ENCODE measurements at places on chromosomes 6 and 20. TPM values are rescaled to one million over a fixed set of nuclear protein-coding genes. Genes with fewer than 3 reads are reported as not detected.

DNA sequence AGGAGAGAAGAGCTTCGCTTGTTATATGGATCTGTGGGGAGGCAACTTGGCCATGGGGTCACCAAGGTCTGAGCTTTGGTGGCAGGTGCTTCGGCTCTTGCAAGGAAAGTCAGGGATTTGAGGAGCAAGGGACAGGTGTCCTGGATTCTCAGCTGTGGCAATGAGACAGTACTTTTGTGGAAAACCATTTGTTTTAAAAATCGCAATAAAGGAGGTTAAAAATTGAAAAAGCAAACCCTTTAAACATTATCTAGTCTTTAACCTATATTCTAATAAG is 64.3 kb downstream of the NOL4L start:
- no peak for DNase-seq

GRCh38 chr6:56435326-56435725 is 187.9 kb upstream of the COL21A1 start:
- no peak for DNase-seq

GRCh38 chr20:5126512-5127203 is at the start of gene CDS2:
Gene CDS2, plus strand, starts transcription at chr20:5127008. Its CDS starts 85 bp downstream, at chr20:5127093.
- peak; percentile 100 for DNase-seq

DNA sequence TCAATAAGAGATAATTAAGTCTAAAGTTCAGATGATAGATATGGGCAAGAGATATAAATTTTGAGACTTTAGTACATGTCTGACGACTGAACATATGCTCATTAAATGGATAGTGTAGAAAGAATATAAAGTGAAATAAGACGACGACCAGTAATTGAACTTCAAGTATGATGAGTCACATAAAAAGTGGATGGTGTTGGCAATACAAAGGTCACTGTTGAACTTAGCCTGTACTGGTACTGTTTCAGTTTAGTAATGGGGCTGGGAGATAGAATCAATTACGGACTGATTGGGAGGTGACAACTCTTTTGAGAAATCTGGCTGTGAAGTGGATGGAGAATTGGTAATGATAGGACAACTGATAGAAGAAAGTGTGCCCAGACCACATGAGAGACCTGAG is 68.1 kb downstream of the IBTK start:
- DNase-seq = no peak

- DNase-seq = no peak
Observed at GRCh38 chr6:148884461-148884860, 137.6 kb downstream of the UST start.

DNA sequence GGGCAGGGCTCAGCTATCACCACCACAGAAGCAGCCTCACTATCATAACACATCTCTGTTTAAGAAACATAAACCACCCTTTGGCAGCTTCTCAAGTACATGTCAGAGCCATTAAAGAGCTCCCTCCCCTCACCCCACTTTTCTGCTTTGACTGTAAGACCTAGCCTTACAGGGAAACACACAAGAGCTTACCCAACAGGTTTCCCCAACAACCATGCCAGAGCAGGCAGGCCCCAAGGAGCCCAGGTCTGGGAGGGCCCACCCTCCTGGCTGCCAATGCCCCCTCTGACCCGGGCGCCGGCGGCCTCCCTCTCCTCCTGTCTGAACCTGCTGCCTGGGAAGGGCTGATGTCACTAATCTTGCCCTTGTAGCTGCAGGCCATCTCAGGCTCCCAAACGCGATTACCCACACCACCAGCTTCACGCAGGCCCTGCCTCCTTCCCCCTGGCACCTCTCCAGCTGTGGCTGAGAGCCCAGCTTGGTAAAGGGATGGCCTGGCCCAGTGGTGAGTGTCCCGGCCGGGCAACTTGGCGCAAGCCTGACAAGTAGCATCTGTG is 402.0 kb downstream of the MAFB start:
- DNase-seq = no peak

DNA sequence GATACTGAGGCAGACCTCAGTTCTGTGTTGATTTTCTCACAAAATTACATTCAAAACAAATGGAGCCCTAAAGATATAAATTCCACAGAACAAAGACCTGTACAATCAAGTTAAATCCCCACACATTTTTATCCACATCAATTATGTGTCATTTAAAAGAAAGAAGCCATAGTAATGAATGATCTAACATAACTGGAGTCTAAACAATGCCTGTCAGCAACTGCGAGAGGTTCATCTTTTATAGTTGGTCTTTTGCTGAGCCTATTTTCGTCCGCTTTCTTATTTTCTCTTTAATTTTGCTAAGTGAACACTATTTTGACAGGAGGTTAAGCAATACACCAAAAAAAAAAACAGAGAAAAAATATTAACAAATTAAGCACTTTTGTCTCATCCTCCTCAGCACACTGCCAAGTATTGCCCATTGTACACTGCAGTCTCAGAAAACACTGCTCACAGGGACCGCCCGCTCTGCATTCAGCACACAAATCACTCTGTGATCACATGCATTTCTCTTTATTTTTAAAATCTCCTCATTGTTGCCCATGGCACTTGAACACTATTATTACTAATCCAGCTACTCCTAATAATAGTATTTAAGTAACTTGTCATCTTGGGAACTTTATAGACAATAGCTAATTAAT is 140.8 kb downstream of the BTBD9 start:
- DNase-seq = no peak

ADTRP gene
- 0.59 TPM for polyA plus RNA-seq

SLC44A4 gene
- not detected for polyA plus RNA-seq

TRIM38 gene
- 1.7 TPM for polyA plus RNA-seq

CPNE5 gene
- polyA plus RNA-seq = 0.03 TPM

BNIP5 gene
- not detected for polyA plus RNA-seq
